ENCODE measurements at places on chromosomes 16 and 17.

- DNase-seq, result no peak
Measured at GRCh38 chr17:65473363-65473762, 88.1 kb downstream of the AXIN2 start.

GRCh38 chr17:35087731-35088355 is 24.3 kb upstream of the RFFL start:
- DNase-seq, result no peak

DNA sequence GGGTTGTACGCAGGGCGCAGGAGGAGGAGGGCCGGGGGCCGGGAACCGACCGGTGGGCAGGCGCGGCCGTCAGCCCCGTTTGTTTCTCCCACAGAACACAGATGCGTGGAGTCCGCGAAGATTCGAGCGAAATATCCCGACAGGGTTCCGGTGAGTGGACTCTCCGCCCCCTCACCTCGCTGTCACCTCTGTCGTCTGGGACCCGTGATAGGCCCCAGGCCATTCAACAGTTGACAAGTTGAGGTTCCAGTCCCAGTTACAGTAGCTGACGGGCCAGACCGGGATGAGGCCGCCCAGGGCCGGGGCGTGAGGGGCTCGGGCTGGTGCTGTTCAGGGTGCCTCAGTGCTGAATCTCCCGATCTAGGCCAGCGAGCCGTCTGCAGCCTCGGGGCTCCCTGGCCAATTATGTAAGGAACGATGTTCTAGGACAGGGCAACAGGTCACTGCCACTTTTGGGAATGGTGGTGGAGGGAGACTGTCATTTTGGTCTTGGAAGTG is 628 bp downstream of the GABARAPL2 start:
- no peak for DNase-seq

GRCh38 chr16:19185510-19185851 is 17.4 kb downstream of the SYT17 start:
- DNase-seq, result no peak

DNA sequence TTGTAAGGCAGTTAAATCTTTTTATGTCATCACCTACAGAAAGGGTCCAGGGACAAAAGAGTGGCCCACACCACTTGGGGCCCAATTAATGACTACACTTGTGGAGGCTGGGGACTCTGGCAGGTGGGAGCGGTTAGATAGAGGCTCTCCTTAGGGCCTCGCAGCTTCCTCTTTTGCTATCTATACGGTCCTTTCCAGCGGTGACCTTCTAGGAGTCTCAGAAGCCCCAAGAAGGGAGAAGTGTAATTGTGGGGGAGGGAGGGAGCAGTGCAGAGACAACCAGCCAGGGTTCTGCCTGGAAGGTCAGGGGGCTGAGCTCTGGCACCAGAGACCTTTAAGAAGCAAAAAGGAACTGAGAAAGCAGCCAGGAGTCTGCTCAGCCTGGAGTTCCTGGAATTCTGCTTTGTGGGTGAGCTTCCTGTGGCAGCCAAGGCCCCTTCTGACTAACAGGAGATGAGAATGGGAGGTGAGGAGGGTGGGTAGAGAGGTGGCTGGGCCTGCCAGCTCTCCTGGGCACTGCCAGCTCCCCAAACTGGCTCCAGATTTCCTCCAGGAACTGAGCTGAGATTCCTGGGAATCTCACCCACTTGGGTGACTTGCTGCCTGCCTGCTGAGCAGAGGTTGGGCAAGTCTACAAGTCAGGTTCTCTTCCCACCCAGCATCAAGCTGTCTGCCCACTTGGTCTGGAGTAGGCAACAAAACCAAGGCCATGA is 16.3 kb upstream of the MAP3K14 start:
- DNase-seq, result peak; percentile 54

GRCh38 chr16:81143921-81144471 is 47.8 kb upstream of the GCSH start:
- no peak for DNase-seq

DNA sequence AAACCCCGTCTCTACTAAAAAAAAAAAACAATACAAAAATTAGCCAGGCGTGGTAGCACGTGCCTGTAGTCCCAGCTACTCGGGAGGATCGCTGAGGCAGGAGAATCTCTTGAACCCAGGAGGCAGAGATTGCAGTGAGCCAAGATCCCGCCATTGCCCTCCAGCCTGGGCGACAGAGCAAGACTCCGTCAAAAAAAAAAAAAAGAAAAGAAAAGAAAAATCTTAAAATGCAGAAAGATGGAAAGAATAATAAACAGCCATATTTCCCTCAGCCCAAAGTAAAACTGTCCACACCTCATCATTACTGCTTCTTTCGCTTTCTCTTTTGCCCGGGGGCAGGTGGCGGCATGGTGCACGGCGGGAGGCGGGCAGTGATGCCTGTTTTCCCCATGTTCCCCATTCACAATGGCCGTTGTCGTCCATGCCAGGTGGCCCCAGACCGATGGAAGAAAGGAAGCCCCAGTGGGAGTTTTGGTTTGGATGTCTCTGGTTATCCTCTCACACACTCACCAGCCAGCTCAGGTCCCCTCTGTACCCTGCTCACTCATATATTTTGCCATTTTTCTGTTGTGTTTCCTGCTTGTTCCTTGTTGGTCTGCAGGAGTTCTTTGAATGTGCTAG is 37.0 kb upstream of the PEMT start:
- DNase-seq, result no peak

GRCh38 chr16:3651461-3652372 is 2.8 kb upstream of the DNASE1 start:
- no peak for DNase-seq

- peak; percentile 65 for DNase-seq
Measured at GRCh38 chr17:1629504-1630310, 1.1 kb upstream of the SLC43A2 start.

DNA sequence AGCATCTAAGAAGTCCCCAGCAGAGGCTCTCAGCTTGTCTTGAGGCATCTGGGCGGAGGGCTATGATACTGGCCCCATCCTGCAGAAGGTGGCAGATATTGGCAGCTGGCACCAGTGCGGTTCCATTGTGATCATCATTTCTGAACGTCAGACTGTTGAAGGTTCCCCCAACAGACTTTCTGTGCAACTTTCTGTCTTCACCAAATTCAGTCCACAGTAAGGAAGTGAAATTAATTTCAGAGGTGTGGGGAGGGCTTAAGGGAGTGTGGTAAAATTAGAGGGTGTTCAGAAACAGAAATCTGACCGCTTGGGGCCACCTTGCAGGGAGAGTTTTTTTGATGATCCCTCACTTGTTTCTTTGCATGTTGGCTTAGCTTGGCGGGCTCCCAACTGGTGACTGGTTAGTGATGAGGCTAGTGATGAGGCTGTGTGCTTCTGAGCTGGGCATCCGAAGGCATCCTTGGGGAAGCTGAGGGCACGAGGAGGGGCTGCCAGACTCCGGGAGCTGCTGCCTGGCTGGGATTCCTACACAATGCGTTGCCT is at the start of gene CIITA:
CIITA (plus strand) TSS at position 404 of the 543 bp plus-strand sequence; CDS start at position 533, 129 bp downstream.
- peak; percentile 84 for DNase-seq

- no peak for DNase-seq
Measured at GRCh38 chr16:85750827-85751697, at the start of gene C16orf74. C16orf74 (minus strand) TSS chr16:85751096; CDS start chr16:85735217, 15,879 bp downstream.

DNA sequence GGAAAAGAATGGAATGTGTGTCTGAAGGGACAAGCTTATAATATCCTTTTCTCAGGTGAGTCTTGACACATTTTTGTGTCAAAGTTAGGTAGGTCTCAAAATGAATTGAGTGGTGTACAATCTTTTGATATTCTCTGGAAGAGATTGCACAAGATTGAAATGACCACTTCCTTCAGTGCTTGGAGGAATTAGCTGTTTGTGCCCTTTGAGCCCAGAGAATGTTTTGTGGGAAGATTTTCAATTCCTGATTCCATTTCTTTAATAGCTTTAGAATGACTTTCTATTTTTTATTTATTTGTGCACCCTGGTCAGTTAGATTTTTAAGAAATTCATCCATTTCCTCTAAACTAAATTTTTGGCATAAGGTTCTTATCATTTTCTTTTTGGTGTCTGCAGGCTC is 1.6 kb upstream of the CCL13 start:
- DNase-seq, result no peak

GRCh38 chr16:17887963-17888362 is 417.2 kb upstream of the XYLT1 start:
- no peak for DNase-seq

- no peak for DNase-seq
Measured at GRCh38 chr16:88969361-88969831, 7.6 kb downstream of the CBFA2T3 start.

DNA sequence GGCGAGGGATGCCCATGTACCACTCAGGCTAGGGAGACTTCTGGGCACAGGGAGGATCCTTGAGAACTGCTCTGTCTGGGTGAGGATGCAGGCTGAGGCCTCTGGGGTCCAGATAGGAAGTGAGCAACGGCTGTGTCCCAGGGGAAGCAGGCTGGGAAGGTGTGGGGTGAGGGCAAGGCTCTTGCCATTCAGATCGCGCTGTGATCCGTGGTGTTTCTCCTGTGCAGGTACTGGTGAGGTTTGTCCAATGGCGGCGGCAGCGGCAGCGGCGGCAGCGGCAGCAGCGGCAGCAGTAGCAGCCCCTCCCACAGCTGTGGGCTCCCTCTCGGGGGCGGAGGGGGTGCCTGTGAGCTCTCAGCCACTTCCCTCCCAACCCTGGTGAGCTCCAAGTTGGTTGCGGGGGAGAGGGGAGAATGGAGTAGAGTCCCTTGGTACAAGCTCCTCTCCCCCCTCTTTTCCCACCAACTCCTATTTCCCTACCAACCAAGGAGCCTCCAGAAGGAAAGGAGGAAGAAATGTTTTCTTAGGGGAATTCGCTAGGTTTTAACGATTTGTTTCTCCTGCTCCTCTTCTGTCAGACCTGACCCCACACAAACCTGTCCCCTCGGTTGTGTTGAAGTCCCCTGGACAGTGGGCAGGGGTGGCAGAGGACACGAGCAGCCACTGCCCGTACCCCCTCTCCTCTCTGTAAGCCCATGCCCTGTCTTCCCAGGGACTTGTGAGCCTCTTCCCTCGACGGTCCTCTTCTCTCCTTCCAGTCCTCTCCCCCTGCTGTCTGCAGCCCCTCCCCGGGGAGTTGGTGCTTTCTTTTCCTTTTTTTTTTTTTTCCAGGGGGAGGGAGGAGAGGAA is 1.9 kb upstream of the PRRT2 start:
- no peak for DNase-seq

- DNase-seq, result no peak
Measured at GRCh38 chr16:68062910-68063393, 22.2 kb upstream of the NFATC3 start.

DNA sequence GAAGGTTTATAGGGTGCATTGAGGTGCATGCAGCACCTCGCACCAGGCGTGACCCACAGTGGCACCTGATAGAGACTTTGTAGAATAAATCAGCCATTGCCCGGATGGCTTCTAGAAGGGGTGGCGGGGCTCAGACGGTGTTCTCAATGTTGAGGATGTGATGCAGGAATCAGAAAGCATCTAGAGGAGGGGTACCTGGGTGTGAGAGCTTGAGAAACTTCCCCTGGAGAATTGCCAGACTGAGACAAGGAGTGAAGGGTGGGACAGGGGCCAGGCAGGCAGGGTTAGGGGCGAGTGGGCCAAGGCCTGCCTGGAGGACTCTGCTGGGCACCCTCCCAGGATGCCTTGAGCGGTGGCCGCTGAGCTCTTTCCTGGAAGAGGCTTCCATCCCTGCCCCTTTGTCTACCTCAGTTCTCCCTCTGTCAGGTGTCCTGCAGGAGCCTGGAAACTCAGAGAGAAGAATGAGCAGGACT is 9.3 kb upstream of the ADGRG1 start:
- DNase-seq, result no peak

DNA sequence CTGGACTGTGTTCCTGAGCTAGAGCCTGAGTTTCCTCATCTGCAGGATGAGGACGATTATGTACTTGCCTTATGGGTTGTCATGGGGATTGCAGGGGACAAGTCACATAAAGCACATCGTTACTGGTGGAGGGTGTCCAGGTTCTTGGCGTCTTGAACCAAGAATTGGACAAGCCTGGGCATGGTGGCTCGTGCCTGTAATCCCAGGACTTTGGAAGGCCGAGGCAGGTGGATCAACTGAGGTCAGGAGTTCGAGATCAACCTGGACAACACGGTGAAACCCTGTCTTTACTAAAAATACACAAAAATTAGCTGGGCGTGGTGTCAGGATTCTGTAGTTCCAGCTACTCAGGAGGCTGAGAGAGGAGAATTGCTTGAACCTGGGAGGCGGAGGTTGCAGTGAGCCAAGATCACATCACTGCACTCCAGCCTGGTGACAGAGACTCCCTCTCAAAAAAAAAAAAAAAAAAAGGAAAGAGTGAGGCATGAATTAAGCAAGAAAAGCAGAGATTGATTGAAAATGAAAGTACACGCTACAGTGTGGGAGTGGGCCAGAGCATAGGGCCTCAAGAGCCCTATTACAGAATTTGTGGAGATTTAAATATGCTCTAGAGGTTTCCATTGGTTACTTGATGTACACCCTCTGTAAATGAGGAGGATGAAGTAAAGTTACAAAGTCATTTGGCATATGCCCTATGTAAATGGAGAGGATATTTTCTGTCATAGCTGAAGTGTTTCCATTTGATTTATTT is 30.7 kb downstream of the ADGRG5 start:
- peak; percentile 52 for DNase-seq

DNA sequence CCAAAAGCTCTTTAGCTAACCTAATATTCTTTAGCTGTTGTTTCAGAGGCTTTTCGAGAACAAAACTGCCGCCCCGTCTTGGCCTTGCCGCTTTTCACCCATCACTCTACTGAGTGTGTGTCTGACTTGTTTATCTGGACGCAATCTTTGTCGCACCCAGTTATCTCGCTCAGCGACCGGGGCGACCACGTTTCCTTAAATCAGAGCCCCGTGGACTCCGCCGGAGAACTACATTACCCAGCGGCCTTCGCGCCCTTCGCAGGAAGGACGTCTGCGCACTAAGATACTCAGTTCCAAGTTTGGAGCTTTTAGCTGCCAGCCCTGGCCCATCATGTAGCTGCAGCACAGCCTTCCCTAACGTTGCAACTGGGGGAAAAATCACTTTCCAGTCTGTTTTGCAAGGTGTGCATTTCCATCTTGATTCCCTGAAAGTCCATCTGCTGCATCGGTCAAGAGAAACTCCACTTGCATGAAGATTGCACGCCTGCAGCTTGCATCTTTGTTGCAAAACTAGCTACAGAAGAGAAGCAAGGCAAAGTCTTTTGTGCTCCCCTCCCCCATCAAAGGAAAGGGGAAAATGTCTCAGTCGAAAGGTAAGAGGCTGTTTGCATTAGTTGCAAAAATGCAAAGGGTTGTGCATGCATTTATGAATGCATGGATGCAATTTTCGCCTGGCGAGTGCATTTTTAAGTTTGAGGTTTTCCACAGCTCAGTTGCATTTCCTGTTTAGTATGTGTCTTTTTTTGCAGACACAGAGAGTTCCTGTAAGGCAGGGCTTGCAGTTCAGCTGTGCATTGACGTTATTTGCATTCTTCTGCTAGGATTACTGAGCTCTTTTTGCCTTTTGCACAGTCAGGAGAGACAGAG is at the start of gene MAP2K6:
MAP2K6 (plus strand) TSS at position 290 of the 867 bp plus-strand sequence; CDS start at position 578, 288 bp downstream.
- peak; percentile 80 for DNase-seq

DNA sequence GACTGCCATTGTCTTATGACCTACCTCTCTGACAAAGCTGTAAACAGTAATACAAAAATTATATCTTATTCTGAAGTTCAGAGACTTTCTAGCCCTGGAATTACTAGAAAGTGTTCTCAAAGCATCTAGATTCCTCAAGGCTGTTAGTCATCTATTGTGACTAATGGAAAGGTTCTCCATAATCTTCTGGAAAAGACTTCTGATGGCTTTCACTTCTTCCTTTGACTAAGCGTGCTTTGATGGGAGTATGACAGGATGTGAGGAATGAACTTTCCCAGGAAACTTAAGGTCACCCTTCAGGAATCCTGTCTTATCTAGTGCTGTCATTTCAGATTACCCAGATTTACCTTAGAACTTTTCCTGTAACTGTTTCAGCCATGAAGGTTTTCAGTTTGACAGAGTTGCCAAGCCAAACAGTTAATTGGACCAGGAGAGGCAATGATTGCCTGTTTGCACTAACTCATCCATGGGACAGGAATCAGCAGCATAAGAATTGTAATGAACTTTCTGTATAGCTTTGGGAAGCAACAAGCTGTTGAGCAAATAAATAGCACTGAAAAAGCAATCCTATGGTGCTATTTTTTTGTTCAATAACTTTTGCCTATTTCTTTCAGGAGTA is 43.5 kb downstream of the AP2B1 start:
- DNase-seq, result no peak
